ENCODE measurements at places on chromosomes 2 and 18. TPM values are rescaled to one million over a fixed set of nuclear protein-coding genes. Genes with fewer than 3 reads are reported as not detected.
A peak's percentile ranks its signal among the peaks of the same experiment; 100 is the strongest.

DNA sequence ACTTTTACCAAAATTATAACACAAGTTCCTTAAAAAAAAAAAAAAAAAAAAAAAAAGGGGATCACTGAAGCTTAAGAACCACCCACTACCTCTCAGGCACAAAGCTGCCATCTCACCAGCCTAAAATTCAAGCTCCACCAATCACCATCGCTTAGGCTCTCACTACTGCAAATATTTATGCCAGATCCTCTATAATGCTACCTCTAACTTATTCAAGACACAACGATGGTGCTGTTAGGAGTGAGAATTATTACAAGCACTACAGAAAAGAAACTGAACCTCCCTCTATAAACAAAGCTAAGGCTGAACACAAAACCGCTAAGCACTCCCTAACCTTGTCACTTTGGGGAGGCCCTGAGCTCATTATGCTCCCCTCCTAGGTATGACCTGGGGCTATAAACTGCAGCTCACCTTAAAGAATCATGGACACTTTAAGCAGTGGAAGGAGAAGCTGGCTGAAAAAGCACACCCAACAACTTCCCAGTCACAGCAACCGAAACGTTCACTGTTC lies 3.6 kb downstream of the FZD5 start:
- no peak for DNase-seq
- peaks cover 30% of the 10 kb centered on the region for H3K4me1 ChIP-seq
- H3K36me3 ChIP-seq: no peaks in the 10 kb centered on the region

DNA sequence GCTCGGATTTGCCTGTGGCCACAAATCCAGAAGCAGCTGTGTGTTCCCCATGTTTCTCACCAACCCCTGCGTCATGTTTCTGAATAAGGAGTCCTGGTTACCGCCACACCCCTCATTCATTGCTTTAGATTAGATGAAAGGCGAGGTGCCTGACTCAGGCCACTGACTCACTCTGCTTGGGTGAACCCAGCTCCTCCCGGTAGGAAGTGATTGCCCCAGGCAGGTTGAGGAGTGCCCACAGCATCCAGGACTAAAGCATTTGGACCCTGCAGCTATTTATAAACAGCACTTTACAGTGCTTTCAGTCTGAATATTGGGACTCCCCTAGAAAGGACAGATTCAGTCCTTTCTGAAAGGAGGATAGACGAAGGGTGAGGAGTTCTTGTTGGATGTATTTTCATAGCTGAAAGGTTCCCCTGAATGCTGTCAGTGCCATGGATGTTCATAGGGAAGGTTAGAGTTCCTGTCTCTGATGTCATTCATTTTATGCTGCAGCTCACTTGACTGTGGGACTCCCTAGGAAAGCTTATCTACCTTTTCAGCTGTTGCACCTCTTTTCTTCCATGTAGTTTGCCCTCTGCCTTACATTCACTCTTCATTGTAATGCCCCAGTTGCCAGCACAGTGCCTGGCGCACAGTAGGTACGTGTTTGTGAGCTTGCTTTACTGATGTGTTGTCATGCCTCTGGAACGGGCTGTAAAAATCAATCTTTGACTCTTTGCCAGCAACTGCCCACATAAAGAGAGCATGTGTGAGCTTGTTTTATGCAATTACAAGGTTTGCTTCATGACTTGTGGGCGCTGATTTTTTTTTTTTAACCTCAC lies 14.9 kb downstream of the ITGA6 start:
- no peak overlapping the region for H3K4me3 ChIP-seq
- no peak for DNase-seq
- H3K27ac ChIP-seq: no peak overlapping the region

- no peaks in the 10 kb centered on the region for H3K4me1 ChIP-seq
- no peaks in the 10 kb centered on the region for H3K36me3 ChIP-seq
- DNase-seq: no peak
- no peaks in the 10 kb centered on the region for H3K27me3 ChIP-seq
- no peak overlapping the region for H3K4me3 ChIP-seq
These were observed 1106.6 kb upstream of the FAM98A start for GRCh38 chr2:34705551-34706247.

- no peak for DNase-seq
- H3K4me3 ChIP-seq: no peak overlapping the region
- H3K4me1 ChIP-seq: peaks cover 21% of the 10 kb centered on the region
These were observed 111.4 kb downstream of the FEZ2 start for GRCh38 chr2:36486521-36487044.

- H3K4me1 ChIP-seq: no peaks in the 10 kb centered on the region
- peaks cover 95% of the 10 kb centered on the region for H3K36me3 ChIP-seq
- H3K27ac ChIP-seq: no peak overlapping the region
These were observed 34.9 kb downstream of the PTCD3 start for GRCh38 chr2:86140969-86141392.

GRCh38 chr2:70690846-70691245 lies 77.2 kb downstream of the ADD2 start:
- no peak overlapping the region for H3K27ac ChIP-seq
- no peak overlapping the region for H3K4me3 ChIP-seq
- DNase-seq: peak; percentile 24
- no peaks in the 10 kb centered on the region for H3K4me1 ChIP-seq
- no peaks in the 10 kb centered on the region for H3K36me3 ChIP-seq
- no peaks in the 10 kb centered on the region for H3K27me3 ChIP-seq

- H3K4me3 ChIP-seq: peak overlapping the region; percentile 21
- H3K27ac ChIP-seq: peak overlapping the region; percentile 80
- H3K36me3 ChIP-seq: no peaks in the 10 kb centered on the region
- peak; percentile 72 for DNase-seq
These were observed 8.5 kb upstream of the SP140L start for GRCh38 chr2:230318190-230319121.

DNA sequence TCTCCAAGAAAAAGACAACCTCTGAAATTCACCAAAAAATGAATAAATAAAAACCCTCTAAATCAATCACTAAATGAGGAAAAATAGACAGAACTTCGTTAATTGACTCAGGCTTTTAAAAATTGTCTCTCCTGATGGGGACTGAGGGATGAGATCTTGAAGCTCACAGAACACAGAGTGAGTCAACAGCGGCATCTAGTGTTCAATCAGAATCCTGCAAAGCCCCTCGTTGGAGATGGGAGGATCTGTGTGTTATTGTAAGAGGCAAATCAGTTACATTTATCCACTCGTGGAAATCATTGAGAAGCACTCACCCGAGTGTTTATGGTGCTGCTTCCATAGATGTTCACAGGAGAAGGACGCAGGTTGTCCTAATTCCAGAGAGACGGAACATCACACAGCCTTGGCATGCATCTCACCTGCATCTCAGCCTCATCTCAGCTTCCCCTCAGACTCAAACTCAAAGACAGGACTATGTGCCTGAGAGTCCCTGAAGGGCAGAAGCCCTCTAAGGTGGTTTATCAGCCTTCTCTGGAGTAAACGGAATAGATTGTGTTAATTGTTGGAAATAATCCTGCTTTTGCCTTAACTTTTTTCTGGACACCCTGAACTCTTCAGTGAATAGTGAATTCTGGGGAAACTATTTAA lies 82.0 kb downstream of the MREG start:
- no peak overlapping the region for H3K27ac ChIP-seq
- no peaks in the 10 kb centered on the region for H3K4me1 ChIP-seq
- H3K4me3 ChIP-seq: no peak overlapping the region
- no peaks in the 10 kb centered on the region for H3K36me3 ChIP-seq
- no peaks in the 10 kb centered on the region for H3K27me3 ChIP-seq

DNA sequence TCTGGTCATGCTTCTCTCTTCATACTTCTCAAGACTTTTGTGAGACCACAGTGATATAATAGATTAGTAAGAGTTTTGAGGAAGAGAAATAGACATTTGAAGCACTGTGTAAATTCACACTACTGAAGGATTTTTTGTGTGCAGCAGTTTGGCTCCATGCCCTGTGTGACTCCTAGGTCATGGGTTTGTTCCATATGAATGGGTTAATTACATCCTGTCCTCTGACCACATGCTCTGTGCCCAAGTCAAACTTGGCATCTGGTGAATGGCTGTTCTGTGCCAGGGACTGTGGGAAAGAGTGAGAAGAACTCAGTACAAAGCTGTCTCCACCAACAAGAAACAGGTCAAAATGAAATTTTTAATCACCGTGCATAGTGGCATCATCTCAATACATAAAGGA lies 304.0 kb downstream of the LNPK start:
- no peak for DNase-seq
- H3K4me3 ChIP-seq: no peak overlapping the region
- H3K4me1 ChIP-seq: no peaks in the 10 kb centered on the region
- H3K27me3 ChIP-seq: no peaks in the 10 kb centered on the region

DNA sequence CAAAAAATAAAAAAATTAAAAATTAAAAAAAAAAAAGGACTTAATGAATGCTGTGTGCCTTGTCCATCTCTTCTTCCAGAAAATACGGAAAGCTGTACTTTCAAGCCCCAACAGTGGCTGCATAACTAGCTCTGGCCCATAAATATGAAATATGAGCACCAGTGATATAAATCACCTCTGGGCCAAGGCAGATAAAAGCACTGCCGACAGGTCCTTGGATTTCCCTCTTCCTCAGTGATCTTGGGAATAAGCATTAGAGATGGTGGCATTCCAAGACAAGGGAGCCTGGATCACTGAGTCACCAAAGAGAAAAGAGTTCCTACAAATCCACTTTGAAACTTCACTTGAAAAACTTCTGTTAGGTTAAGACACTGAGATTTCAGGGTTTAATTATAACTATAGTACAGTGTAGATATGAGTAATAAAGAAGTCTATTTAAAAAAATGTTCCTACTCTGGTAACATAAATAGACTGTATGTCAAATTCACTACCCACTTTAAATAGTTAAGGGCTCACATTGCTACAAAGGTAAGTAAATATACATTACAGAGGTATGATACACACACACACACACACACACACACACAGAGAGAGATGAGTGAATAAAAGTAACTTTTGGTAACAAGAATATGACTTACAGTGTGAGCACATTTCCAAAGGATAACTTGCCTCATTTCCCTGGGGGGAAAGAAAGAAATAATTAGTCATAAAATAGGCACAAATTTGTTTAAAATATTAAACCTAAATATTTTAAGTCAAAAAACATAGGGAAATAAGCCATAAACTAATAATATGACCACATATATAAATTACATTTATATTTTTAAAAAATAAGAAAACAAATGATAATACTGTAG lies 35.6 kb downstream of the PPP3R1 start:
- no peaks in the 10 kb centered on the region for H3K36me3 ChIP-seq

DNA sequence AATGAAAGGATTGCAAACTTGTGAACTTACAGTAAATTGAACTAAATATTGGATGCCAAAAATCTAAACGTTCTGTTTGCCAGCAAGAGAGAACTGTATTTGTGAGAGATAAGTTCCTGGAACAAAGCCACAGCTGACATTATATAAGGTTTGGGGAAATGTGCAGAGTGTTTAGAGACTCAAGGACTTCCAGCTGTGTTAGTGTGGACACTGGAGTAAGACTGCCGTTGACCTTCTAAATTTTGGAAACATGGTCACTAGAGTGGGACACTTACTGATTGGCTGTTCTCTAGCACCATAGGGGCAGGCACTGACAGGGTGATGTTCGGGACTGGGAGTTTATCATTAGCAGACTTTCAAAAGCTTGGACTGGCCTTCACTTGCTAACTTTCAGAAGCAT lies 40.5 kb downstream of the SCN9A start:
- no peak overlapping the region for H3K27ac ChIP-seq
- H3K27me3 ChIP-seq: no peaks in the 10 kb centered on the region
- H3K36me3 ChIP-seq: no peaks in the 10 kb centered on the region
- no peak overlapping the region for H3K4me3 ChIP-seq

- H3K4me3 ChIP-seq: no peak overlapping the region
- H3K36me3 ChIP-seq: peaks cover 22% of the 10 kb centered on the region
- DNase-seq: peak; percentile 56
- no peak overlapping the region for H3K27ac ChIP-seq
- H3K27me3 ChIP-seq: no peaks in the 10 kb centered on the region
These were observed 5.1 kb downstream of the IL1RN start for GRCh38 chr2:113132414-113133021.

GRCh38 chr18:40577239-40577980 lies 1377.6 kb upstream of the PIK3C3 start:
- H3K27ac ChIP-seq: no peak overlapping the region
- no peak for DNase-seq
- H3K4me3 ChIP-seq: no peak overlapping the region
- no peaks in the 10 kb centered on the region for H3K27me3 ChIP-seq

- no peak overlapping the region for H3K4me3 ChIP-seq
- H3K27ac ChIP-seq: no peak overlapping the region
- no peaks in the 10 kb centered on the region for H3K27me3 ChIP-seq
- H3K36me3 ChIP-seq: no peaks in the 10 kb centered on the region
- no peak for DNase-seq
These were observed 368.7 kb downstream of the PARD3B start for GRCh38 chr2:204913854-204914464.

DNA sequence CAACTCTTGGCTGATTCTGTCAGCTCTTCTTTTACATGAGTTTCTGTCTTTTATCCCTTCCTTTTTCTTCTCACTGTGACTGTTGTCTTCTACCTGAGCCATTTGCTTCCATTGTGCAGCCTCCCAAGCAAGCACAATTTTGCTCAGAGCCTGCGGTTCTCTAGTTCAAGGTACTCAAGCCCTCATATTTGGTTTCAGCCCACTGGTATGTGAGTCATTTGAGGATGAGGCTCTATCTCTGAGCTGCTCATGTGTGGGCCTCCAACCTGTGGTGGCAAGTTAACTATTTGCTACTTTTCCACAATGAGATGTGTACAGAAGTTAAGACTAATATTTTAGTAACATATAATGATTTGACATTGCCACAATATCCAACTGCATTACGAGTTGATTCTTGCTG lies 183.0 kb downstream of the PHLPP1 start:
- DNase-seq: no peak
- no peak overlapping the region for H3K4me3 ChIP-seq
- no peak overlapping the region for H3K27ac ChIP-seq
- H3K4me1 ChIP-seq: no peaks in the 10 kb centered on the region
- no peaks in the 10 kb centered on the region for H3K36me3 ChIP-seq

DNA sequence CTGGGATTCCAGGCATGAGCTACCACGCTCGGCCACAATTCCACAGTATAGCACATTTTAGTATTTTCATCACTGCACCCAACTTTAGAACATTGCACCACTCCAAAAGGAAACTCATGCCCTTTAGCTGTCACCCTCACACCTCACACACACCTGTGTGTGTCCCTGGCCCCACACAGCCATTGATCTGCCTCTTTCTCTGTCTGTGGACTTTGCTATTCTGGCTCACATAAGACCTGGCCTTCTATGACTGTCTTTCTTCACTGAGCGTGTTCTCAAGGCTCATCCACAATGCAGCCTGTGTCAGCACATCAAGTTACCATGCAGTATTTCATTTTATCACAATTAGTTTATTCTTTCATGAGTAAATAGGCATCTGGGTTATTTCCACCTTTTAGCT lies 19.7 kb upstream of the ATP9B start:
- peaks cover 4% of the 10 kb centered on the region for H3K27me3 ChIP-seq
- no peak overlapping the region for H3K4me3 ChIP-seq
- no peaks in the 10 kb centered on the region for H3K4me1 ChIP-seq
- DNase-seq: no peak
- H3K27ac ChIP-seq: no peak overlapping the region
- no peaks in the 10 kb centered on the region for H3K36me3 ChIP-seq

- H3K4me1 ChIP-seq: no peaks in the 10 kb centered on the region
- H3K27ac ChIP-seq: no peak overlapping the region
- DNase-seq: no peak
- H3K4me3 ChIP-seq: no peak overlapping the region
These were observed 20.0 kb downstream of the EMX1 start for GRCh38 chr2:72937356-72937669.

The SAG gene
- total RNA-seq: 0.09 TPM

The PROM2 gene
- total RNA-seq: 2.7 TPM

The CDK15 gene
- not detected for total RNA-seq

The YPEL5 gene
- total RNA-seq: 92.1 TPM

The RAB10 gene
- 135 TPM for total RNA-seq

The PMAIP1 gene
- total RNA-seq: 5.9 TPM

The MYO7B gene
- 50.1 TPM for total RNA-seq

The CCDC102B gene
- 7.5 TPM for total RNA-seq

The SNTG2 gene
- 59.4 TPM for total RNA-seq

The GALNT3 gene
- total RNA-seq: 25.1 TPM

The CSRNP3 gene
- total RNA-seq: 5.8 TPM

The CROCC2 gene
- total RNA-seq: 0.29 TPM

The LIMS3 gene
- 2.8 TPM for total RNA-seq

The CCBE1 gene
- total RNA-seq: 0.25 TPM

All from spleen (tissue), 13 donors.